ENCODE measurements at places on chromosomes 1 and 21.

- DNase-seq = no peak
Observed at GRCh38 chr1:204476563-204476962, 18.0 kb downstream of the PIK3C2B start.

DNA sequence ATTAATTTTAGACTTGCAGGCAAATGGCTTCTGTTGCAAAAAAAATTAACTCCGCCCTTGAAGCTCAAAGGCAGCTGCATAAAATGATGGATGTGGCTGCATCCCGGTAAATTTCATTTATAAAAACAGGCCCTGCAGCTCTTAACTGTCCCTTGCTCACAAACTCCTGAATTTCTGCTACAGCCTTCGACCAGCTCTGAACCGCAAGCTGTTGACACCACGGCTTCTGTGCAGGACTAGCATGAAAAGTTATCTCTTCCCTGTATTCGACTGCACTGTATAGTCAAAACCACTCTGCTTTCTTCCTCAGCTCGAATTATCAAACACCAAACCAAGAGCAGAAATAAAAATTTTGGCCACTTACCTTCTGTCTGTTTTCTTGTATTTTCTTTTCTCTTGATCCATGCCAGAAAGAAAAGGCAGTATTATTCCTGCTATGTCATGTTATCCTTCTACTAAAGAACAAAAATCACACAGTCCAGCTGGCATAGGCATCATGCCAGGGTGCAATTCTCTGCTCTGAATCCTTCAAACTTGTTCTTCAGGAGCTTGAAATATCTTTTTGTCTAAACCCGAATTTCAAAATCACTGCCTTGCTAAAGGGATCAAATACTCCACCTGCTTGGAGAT is 195.5 kb upstream of the NCAM2 start:
- DNase-seq = no peak

- DNase-seq = peak; percentile 42
Observed at GRCh38 chr1:24912376-24913273, 17.5 kb downstream of the RUNX3 start.

DNA sequence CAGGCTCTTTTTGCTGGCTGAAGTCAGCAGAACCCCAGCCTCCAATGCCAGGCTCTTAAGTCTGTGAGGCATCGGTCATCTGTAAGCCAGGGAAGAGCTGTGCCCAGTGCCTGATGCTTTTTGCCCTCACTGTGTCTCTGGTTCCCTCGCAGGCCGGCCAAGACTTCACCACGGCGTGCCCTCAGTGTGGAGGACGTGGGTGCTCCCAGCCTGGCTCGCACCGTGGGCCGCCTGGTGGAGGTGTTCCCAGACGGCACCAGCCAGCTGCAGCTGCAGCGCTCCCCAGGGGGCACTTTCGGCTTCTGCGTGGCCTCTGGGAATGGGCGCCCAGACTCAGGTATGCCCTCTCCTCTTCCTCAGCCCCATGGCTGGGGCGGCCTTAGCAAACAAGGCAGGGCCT is 32.5 kb downstream of the KIAA1614 start:
- no peak for DNase-seq

- DNase-seq = no peak
Observed at GRCh38 chr1:12615865-12616708, 1.9 kb downstream of the DHRS3 start.

DNA sequence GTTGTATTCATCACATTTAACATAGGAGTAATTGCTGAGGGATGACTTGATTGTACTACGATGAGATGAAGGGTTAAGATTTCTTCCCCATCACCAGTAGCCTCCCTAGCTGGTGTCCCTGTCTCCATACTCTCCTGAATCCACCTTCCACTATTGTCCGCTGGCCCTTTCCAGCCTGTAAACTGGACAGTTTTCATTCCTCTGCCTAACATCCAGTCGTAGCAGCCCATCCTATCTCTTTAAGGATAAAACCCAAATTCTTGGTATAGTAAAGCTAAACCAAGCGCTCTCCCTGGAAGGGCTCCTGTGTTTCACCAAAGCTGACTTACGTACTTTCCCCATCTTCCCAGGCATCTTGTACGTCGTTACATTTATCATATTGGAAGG is 670 bp downstream of the COX20 start:
- DNase-seq = no peak

DNA sequence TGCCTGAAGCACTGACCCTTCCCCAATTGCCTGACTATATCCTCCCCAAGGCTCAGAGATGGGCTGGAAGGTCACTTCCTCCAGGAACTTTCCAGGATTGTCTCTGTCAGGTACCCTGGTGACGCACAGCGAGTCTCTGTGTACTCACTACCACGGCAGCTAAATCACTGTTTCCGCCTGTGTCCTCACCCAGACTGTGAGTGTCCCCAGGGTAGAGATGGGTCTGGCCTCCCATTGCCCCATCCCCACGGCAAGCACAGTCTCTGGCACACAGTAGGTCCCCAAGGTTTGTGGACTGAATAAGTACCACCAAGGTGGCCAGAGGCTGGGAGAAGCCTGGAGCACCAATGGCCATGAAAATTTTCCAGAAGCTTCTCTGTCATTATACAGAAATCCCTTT is 93.8 kb upstream of the RUNX3 start:
- DNase-seq = no peak

- DNase-seq = peak; percentile 19
Observed at GRCh38 chr1:8523666-8524206, 205.8 kb downstream of the SLC45A1 start.

DNA sequence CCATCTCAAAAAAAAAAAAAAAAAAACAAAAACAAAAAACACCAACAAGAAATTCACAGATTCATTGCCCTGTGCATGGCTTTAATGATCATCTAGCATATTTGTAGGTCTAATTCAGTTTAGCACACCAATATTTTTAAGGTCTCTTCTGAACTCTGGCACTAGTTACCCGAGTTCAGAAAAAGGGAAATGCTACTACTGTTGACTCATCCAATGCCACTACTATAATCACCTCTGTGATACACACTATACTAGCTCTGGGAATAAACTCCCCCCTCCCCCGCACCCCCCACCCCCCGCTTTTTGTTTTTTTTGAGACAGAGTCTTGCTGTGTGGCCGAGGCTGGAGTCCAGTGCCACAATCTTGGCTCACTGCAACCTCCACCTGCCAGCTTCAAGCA is 55.6 kb downstream of the FBXO42 start:
- DNase-seq = no peak

- DNase-seq = no peak
Observed at GRCh38 chr1:234907208-234907939, 221.3 kb downstream of the TOMM20 start.

GRCh38 chr1:205243350-205244191 is 15.8 kb downstream of the TMCC2 start:
- DNase-seq = no peak
